ENCODE measurements at places on chromosomes 1 and 21.

DNA sequence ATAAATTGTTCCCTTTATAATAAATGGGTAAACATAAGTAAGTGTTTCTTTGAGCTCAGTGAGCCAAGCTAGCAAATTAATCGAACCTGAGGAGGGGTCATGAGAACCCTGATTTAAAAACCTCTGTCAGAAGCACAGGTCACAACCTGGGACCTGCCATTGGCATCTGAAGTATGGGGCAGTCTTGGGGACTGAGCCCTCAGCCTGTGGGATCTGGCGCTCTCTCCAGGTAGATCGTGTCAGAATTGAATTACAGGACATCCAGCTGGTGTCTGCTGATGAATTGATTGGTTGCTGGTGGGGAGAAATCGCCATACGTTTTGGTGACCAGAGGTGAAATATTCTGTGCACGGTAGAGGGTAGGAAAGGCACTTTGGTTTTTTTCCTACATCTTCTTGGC is 17.5 kb downstream of the UCK2 start:
- no peak for DNase-seq

GRCh38 chr1:234022302-234022701 is 117.8 kb downstream of the SLC35F3 start:
- DNase-seq, result no peak

DNA sequence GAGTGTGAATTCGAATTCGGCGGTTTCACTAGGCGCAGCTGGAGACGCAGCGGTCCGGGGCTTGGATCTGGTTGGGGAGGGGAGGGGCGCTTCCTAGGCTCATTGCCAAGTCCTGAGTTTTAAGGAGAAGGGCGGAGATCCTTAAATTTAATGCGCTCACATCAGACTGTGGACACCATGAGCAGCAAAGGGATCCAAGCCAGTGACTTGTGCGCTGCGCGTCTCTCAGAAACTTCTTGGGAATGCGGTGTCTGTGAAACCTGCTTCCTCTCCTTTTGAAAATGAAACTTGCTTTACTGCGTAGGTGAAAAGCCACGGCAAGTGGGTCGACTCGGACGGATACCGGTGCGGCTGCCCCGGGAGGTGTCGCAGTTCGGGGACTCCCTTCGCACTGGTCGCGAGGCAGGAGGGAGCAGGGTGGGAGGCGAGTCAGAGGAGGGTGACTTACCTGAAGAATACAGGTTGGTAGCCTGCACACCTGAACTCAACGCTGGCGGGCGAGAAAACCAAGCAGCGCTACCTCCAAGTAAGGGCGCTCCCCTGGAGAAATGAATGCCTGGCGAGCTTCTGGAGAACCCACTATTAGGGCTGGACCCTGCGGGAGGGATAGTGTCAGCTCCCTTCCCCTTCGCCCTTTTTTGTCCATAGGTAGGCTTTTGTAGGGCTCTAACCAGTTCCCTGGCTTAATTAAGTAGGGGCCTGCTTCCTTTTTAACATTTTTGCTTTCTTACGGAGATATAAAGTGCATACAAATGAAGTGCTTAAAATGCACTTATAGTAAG is 992 bp downstream of the TENT5C start:
- DNase-seq, result peak; percentile 31

DNA sequence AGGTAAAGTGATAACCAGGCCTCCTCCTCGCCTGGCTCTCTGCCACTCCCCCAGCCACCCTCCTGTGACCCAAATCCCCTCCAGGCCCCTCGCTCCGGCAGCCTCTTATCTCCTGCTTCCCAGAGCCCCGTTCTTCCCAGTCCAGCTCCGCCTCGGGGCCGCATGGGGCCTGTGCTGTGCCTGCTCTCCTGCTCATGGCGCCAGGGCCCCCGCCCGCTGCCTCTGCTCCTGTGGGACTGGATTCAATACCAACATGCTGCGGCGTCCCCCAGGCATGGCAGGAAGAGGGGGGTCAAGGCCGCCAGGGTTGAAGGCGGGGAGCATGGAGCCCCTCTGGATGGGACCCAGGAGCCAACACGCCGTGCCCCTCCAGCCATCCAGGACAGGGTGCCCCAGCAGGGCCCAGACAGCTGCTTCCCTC is 213.0 kb upstream of the VAMP3 start:
- no peak for DNase-seq

GRCh38 chr21:41751611-41752011 is 15.2 kb downstream of the RIPK4 start:
- DNase-seq, result no peak

DNA sequence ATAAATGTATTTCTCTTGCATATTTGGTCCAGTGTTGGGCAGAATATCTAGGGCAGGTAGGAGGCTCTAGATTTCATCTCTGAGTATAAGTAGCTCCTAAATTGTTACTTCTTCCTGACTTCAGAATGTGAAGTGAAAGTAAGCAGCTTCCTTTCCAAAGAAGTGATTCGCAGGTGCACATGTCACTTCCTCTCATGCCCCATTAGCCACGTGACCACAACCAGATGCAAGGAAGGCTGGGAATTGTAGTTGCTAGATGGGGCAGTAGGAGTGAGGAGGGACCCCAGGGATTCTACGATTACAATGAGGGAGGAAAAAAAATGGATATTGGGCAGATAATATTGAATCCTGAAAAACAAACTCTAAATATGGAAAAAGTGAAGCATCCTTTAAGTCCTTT is 113.2 kb upstream of the CYYR1 start:
- no peak for DNase-seq

DNA sequence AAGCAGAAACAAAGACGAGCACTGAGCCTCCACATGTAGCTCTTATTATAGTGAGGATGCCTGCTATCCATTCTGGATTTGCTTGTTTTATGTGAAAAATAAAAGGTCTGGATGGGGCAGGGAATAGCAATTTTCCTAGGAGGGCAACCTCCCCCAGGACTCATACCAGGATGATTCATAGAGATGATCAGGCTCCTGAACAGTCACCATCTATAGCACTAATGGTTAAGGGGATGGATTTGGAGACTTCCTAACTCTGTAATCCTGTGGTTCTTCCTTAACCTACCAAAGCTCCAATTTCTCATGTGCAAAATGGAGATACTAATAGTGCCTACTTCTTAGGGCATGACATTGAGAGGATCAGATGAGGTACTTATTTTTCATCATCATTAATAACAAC is 34.5 kb upstream of the CD58 start:
- no peak for DNase-seq

DNA sequence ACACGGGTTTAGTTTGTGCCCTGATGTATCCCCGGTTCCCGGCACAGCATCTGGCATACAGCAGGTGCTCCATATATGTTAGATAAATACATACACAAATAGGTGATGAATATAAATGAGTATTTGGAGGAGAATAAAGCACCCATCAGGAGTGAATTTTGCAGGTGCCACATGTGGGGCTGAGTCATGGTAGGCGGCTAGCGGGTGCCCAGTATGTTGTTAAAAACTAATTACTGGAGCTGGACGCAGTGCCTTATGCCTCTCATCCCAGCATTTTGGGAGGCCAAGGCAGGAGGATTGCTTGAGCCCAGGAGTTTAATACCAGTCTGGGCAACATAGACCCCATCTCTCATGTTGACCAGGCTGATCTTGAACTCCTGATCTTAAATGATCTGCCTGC is 16.7 kb upstream of the WASF2 start:
- DNase-seq, result no peak

DNA sequence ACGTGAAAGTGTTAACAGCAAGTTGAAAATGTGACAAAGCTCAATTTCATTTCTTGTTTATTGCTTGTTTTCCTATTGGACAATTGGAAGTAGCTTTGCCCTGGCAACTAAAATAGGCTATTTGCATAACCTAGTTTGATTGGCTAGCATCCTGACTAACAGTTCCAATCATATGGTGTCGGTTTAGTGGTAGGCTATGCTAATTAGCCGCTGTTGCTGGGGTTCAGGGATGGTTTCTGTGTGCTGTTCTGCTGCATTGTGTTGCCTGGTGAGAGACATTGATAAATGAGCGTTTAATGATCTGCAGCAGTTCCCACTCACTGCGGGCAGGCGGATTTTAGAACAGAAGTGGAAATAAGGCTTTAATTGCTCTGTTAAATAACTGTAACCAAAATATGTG is 68.5 kb downstream of the DYRK1A start:
- DNase-seq, result peak; percentile 87

DNA sequence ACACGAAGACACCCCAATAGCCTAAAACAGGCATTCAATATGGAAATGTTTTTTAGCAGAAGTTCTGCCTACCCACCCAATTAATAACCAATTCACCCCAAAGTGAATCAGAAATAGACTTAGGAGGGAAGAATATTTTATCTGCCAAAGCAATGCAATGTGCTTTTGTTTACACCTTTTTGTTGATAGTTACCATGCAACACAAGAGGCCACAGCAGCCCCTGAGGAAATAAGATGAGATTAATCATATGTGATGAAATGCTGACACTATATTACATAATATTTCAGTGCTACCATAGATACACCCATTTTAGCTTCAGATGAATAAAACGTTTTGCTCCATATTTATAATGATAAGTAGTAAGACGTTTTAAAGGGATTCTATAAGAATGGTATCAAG is 60.9 kb upstream of the RGS2 start:
- DNase-seq, result no peak

DNA sequence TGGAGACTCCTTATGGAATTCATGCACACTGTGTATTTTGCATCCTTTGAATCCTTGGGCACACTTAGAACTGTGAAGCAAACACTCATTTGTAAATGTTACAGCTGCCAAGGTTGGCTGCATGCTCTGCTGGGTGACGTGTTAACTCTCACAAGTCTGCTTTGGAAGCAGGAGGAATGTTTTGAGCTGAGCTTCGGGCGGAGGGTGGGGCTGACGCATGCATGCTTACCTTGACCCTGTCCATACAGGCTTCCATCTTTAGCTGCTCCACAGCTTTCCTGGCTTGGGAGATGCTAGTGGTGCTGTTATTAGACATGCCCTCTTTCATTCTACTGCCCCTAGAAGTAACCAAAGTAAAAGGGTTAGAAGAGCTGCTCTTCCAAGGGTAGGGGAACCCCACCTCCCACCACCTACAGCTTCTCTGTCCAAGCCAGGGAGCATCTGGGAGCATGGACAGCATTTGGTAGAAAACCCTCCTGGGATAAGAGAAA is 66.0 kb downstream of the GNG4 start:
- no peak for DNase-seq

- no peak for DNase-seq
Observed at GRCh38 chr1:154860156-154860870, 9.8 kb downstream of the KCNN3 start.

DNA sequence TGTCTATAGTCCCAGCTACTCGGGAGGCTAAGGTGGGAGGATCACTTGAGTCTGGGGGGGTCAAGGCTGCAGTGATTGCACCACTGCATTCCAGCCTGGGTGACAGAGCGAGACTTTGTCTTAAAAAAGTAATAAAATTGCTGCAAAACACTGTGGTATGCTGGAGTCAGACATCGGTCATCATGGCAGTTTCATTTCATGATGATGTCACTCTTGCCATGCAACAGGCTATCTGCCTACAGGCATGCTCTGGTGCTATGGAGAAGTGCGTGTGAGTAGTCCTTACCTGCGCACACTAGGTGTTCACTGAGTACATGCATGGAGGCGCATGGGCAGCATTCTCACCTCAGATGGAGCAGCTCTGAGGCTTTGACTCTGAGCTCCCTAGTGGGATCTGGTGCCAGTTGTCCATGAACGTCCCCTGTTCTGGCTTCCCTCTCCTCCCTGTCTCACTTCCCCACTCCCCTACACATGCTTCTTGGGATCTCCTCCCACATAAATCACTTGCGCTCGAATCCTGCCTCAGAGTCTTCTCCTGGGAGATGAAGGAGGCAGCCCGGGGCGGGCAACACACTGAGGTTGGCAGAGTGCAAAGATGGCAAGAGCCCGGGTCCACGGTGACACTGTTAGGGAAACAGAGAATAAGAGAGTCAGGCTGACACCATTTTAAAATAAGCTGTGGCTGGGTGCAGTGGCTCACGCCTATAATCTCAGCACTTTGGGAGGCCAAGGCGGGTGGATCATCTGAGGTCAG is 10.4 kb upstream of the CELA3B start:
- no peak for DNase-seq

- peak; percentile 45 for DNase-seq
Observed at GRCh38 chr1:27536767-27537166, 46.8 kb upstream of the WASF2 start.

DNA sequence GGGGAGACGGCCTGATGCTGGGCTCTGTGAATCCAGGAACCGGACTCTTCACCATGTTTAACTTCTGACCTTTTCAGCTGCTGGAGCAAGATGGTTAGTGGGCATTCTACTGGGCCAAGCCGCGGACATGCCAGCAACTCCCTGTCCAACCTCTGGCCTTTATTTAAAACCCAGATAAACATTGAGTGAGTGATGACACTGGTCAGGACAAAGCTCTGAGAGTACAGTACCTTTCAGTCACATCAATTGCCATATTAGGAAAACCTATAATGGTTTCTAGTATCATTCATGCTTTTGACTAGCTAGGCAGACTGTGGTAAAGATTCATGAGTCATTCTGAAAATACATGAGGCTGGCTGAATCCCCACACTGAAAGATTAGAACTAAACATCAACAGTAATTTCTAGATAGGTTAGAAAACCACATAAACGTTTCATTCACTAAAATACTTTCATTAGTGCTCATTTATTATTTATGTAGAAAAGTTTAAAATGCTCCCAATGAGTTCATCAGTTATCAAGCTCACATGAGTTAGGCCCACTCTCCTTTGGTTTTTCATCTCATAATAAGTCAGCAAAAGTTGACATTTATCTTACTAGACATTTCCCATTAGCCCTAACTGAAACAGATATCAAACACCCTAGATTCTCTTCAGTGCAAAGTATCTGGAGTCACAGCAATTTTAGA is 7.1 kb upstream of the ACTA1 start:
- no peak for DNase-seq

- no peak for DNase-seq
Observed at GRCh38 chr1:57340334-57341070, 83.4 kb downstream of the DAB1 start.

GRCh38 chr21:14046401-14046800 is 164.4 kb downstream of the LIPI start:
- DNase-seq, result no peak

GRCh38 chr1:237901299-237901934 is 10.7 kb upstream of the ZP4 start:
- DNase-seq, result no peak

DNA sequence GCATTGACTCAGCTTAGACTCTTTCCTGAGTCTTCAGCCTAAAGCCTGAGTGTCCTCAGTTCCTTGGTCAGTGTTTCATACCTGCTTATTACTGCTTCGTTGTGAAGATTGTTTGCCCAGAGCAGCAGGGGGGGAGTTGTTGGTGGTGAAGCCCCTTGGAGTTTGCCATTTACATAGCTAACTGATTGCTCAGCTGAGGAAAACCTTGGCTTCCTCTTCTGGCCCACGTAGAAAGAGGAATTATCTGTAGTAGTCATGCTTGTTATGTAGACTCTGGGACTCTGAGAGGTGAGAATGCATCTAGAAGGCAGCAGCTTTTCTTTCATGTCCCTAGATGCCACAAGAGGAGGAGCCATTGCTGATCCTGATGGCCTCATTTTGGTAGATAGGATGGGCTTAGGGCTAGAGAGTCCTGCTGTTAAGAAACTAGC is 125.9 kb downstream of the MAST2 start:
- no peak for DNase-seq

- no peak for DNase-seq
Observed at GRCh38 chr1:59738152-59738551, 76.6 kb upstream of the HOOK1 start.

- no peak for DNase-seq
Observed at GRCh38 chr1:195466639-195467038, 1141.6 kb downstream of the KCNT2 start.

Measured in neuronal stem cell (in vitro differentiated cells).